Sigmoid colon (tissue), 7 donors: ENCODE measurements at places on chromosomes 1 and 21. TPM values are rescaled to one million over a fixed set of nuclear protein-coding genes. Genes with fewer than 3 reads are reported as not detected.

DNA sequence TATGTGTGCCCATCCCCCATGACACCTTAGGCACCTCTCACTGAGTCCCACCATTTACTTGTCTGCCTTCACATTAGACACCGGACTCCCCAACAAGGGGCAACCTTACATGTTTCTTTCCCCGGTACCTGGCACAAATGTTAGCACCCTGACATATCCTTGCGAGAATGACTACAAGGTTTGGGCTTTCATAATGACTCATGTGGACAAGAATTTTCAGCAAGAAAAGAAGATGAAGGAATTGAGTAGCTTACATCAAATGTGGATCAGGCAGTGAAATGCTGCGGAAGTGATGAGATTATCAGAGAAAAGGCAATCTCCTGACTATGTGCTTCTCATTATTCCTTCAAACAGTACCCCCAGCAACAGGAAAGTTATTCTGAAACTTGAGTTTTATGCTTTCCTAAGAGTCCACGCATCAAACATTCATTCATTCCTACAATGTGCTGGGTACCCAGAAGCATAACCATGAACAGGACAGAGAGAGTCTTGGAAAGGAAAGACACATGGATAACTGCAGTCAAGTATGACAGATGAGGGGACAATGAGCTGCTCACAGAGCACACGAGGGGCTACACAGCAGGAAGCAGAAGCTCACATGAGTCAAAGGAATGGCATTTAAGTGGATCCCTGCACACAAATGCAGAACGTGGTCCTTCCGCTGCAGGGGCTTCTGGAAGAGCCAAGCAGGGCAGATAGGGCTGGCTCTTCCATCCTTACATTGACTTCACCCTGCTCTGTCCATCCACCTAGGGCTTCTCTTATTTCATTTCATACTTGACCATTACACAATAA is 112.1 kb downstream of the PCNX2 start:
- H3K36me3 ChIP-seq = no peaks in the 10 kb centered on the region
- no peak overlapping the region for H3K4me3 ChIP-seq
- no peaks in the 10 kb centered on the region for H3K4me1 ChIP-seq
- no peaks in the 10 kb centered on the region for H3K27me3 ChIP-seq
- DNase-seq = no peak

- no peaks in the 10 kb centered on the region for H3K27me3 ChIP-seq
- no peak overlapping the region for H3K27ac ChIP-seq
- H3K36me3 ChIP-seq = no peaks in the 10 kb centered on the region
- no peak for DNase-seq
- no peaks in the 10 kb centered on the region for H3K4me1 ChIP-seq
Observed at GRCh38 chr1:57770772-57771171, 346.9 kb upstream of the DAB1 start.

OLIG1 gene
- total RNA-seq = not detected

- no peaks in the 10 kb centered on the region for H3K4me1 ChIP-seq
- no peaks in the 10 kb centered on the region for H3K27me3 ChIP-seq
- DNase-seq = no peak
- no peak overlapping the region for H3K4me3 ChIP-seq
- H3K36me3 ChIP-seq = no peaks in the 10 kb centered on the region
Observed at GRCh38 chr1:170085091-170085490, 10.6 kb upstream of the KIFAP3 start.

DNA sequence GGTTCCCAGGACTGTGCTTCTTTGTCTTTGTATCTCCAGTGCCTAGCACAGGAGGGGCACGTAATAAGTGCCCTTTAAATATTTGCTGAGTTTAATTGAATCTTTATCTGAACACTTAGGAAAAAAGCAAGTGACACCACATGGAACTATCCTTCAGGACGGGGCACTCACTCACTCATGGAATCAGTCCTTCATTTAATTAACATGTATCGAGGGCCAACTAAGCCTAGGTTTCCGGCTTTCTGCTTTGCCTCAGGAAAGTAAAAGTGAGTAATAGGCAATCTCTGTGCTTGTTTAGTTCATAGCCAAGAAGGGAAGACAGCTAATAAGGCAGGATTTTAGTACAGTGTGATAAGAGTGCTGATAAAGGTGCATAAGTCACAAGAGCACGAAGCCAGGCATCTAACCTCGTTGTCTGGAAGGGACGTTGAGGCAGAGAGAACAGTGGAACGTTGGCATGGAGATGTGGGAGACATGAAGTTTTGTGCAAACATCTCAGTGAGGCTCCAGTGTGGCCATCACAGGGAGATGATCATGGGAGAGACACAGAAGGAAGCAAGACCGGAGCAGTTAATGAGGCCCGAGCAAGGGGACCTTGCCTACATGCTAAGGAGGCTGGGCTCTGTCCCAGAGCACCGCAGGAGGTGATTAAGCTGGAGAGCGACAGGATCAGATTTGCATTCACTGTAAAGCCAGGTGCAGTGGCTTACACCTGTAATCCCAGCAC is 54.1 kb upstream of the TRIM67 start:
- no peaks in the 10 kb centered on the region for H3K4me1 ChIP-seq
- DNase-seq = no peak
- H3K4me3 ChIP-seq = no peak overlapping the region
- no peaks in the 10 kb centered on the region for H3K27me3 ChIP-seq
- no peak overlapping the region for H3K27ac ChIP-seq

DNA sequence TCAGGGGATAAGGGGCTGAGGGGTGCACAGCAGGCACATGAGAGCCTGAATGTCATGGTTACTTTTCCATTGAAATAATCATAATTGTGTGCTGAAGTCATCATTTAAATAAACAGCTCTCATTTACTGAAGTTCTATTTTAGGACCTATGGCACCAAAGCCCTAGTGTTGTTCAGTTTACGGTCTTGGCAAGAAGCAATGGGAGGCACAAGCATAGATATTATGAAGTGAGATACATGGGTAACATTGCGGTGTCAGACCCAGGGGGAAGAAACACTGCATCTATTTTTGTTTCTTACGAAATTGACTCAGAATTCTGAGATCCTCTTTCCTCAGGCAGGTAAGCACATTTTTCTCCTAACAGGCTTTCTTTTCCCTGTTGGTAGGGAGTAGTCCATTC is 437.8 kb upstream of the PROX1 start:
- no peak overlapping the region for H3K27ac ChIP-seq
- DNase-seq = no peak
- H3K4me3 ChIP-seq = no peak overlapping the region
- H3K36me3 ChIP-seq = no peaks in the 10 kb centered on the region

TNFRSF4 gene
- 1.8 TPM for total RNA-seq

MCOLN2 gene
- total RNA-seq = 0.99 TPM
